Renal pelvis (tissue), 12 donors: ENCODE measurements at places on chromosomes 13 and 19. TPM values are rescaled to one million over a fixed set of nuclear protein-coding genes. Genes with fewer than 3 reads are reported as not detected.

TMPRSS9 gene
- polyA plus RNA-seq: 0.27 TPM

KMT5C gene
- polyA plus RNA-seq: 33.0 TPM

PRR19 gene
- 2.2 TPM for polyA plus RNA-seq

CEACAM7 gene
- polyA plus RNA-seq: not detected

OLFM4 gene
- 0.81 TPM for polyA plus RNA-seq

CYP4F8 gene
- 0.03 TPM for polyA plus RNA-seq

CELF5 gene
- 1.1 TPM for polyA plus RNA-seq

PNMA8A gene
- polyA plus RNA-seq: 47.2 TPM

DCT gene
- 0.26 TPM for polyA plus RNA-seq

TGFBR3L gene
- 1.3 TPM for polyA plus RNA-seq

OR7D2 gene
- polyA plus RNA-seq: 2.0 TPM

C19orf67 gene
- not detected for polyA plus RNA-seq

ZGLP1 gene
- 5.8 TPM for polyA plus RNA-seq

KHSRP gene
- 362 TPM for polyA plus RNA-seq
